ENCODE measurements at places on chromosomes 6 and 20. TPM values are rescaled to one million over a fixed set of nuclear protein-coding genes. Genes with fewer than 3 reads are reported as not detected.

The GJA1 gene
- 4.0 TPM for total RNA-seq

DNA sequence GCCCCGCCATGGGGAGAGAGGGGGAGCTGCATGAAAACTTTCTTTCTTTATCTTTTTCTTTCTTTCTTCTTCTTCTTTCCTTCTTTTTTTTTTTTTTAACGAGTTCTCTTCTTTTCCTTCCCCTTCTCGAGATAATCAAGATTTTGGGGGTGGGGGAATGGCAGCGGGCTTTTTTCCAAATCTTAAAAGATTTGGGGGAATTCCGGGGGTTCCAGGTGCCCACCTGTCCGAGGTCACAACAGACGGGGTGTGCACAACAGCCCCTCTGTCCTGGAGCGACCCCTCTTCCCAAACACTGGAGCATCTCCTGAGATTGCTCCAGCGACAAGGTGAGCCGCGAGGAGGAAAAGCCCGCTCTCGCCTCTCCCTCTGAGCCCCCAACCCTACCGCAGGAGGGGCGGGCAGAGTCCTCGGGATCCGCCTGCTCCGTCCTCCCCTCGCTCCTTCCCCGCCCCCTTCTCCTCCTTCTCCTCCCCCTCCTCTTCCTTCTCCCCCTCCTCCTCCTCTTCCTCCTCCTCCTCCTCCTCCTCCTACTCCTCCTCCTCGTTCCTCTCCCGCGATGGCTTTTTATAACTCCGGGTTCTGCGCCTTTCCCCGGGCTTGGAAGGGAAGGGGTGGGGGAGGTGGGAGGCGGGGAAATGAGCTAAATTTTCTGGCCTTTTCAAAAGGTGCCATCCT, 689 bp upstream of the KCNB1 start:
- DNase-seq, result no peak
- peaks cover 2% of the 10 kb centered on the region for H3K4me1 ChIP-seq
- H3K4me3 ChIP-seq, result peak overlapping the region; percentile 34
- no peaks in the 10 kb centered on the region for H3K36me3 ChIP-seq
- H3K27ac ChIP-seq, result peak overlapping the region; percentile 71

DNA sequence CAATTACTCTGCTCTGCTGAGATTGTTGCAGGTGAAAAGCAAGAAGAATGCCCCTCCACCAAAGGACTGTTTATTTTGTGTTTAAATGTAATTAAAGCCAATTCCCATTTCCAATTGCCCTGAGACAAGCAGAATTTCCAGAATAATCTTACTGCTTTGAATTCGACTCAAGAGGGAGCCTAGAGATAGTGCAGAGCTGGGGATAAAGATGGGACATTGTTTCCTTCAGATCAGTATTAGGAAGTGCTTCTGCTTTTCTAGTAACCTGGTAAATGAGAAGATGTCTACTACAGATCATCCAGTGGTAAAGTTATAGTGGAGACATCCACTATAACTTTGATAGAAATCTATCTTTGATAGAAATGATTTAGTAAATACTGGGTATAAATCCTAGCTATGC, 326.9 kb downstream of the UBE3D start:
- no peaks in the 10 kb centered on the region for H3K36me3 ChIP-seq
- no peak overlapping the region for H3K4me3 ChIP-seq
- DNase-seq, result no peak
- H3K27me3 ChIP-seq, result no peaks in the 10 kb centered on the region

DNA sequence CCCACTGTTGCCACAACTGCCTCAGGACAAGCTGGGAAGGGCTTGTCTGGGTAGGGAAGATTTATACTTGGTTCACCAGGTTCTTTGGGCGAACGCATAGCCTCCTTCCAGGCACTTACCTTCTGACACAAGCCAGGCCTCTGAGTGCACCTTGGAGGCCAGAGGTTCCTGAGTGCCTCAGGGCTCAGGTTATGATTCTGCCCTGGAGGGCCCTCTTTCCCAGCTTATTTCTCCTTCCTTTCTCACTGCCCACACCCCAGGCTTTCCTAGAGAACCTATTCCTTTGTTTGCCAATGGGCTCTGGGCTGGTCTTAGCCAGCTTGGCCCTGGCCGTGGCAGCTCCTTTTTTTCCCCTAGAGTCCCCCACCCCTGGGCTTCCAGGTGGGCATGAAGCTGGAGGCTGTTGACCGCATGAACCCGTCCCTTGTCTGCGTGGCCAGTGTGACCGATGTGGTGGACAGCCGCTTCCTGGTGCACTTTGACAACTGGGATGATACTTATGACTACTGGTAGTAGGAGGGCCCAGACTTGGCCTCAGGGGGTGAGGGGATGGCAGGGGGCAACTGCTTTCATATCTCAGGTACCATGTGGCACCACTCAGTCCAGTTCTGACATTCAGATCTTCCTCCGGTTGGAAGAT, 25.0 kb downstream of the L3MBTL1 start:
- no peaks in the 10 kb centered on the region for H3K36me3 ChIP-seq
- H3K27ac ChIP-seq, result no peak overlapping the region
- H3K27me3 ChIP-seq, result no peaks in the 10 kb centered on the region
- H3K4me1 ChIP-seq, result no peaks in the 10 kb centered on the region
- no peak for DNase-seq
- no peak overlapping the region for H3K4me3 ChIP-seq

- H3K27ac ChIP-seq, result no peak overlapping the region
- H3K27me3 ChIP-seq, result peaks cover 53% of the 10 kb centered on the region
- H3K36me3 ChIP-seq, result no peaks in the 10 kb centered on the region
- H3K4me1 ChIP-seq, result peaks cover 7% of the 10 kb centered on the region
- DNase-seq, result no peak
Observed at GRCh38 chr20:59600472-59600871, 3.9 kb upstream of the PHACTR3 start.

- H3K27ac ChIP-seq, result no peak overlapping the region
- no peak for DNase-seq
- H3K36me3 ChIP-seq, result no peaks in the 10 kb centered on the region
- H3K27me3 ChIP-seq, result no peaks in the 10 kb centered on the region
- no peaks in the 10 kb centered on the region for H3K4me1 ChIP-seq
- H3K4me3 ChIP-seq, result no peak overlapping the region
Observed at GRCh38 chr6:166483573-166484250, 101.0 kb upstream of the MPC1 start.

The TNXB gene
- total RNA-seq, result 84.5 TPM

The MACROD2 gene
- 33.0 TPM for total RNA-seq

The UBD gene
- 0.96 TPM for total RNA-seq

DNA sequence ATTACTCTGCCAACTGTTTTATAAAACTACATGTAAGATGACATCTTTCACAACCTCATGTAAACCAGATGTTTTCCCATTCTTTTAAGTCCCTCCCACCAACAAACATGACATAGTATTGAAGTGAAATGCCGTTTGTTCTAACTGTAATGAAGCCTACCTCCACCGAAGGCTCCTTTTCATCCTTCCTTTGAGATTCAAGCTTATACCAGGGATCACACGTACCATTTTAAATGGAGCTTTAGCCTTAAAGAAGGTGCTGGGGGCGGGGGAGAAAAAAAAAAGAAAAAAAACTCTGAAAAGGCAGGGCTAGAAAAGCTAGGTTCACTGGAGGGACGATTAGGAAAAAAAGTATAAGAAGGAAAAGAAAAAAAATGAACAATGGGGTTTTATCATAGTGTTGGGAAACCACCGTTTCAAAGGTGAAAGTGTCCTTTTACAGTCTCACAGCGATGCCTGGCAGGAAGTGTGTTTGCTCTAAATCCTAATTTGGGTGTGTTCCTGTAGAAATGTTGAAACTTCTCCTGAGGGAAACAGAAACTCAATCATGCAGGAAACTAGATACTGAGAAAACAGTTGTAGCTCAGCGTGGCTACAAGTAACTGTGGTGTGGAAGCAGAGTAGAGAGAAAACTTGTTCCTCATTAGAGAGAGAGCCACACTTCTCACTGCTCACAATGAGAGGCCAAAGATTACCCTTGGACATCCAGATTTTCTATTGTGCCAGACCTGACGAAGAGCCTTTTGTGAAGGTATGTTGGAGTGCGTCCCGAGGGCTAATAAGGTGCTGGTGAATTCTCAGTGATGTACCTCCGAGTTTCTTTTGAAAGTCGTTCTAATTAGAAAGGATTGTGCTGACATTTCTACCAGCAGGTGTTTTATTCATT, 37.6 kb upstream of the HINT3 start:
- H3K36me3 ChIP-seq, result peaks cover 11% of the 10 kb centered on the region
- no peaks in the 10 kb centered on the region for H3K27me3 ChIP-seq
- peak overlapping the region; percentile 36 for H3K4me3 ChIP-seq
- DNase-seq, result peak; percentile 58
- peaks cover 65% of the 10 kb centered on the region for H3K4me1 ChIP-seq

- DNase-seq, result no peak
- no peaks in the 10 kb centered on the region for H3K4me1 ChIP-seq
- no peaks in the 10 kb centered on the region for H3K27me3 ChIP-seq
Observed at GRCh38 chr6:72758901-72759300, 137.0 kb downstream of the KCNQ5 start.

The MAS1 gene
- total RNA-seq, result not detected

GRCh38 chr6:43923376-43924221, 153.6 kb downstream of the VEGFA start:
- H3K4me3 ChIP-seq, result no peak overlapping the region
- no peaks in the 10 kb centered on the region for H3K36me3 ChIP-seq
- no peak overlapping the region for H3K27ac ChIP-seq
- no peak for DNase-seq
- H3K27me3 ChIP-seq, result no peaks in the 10 kb centered on the region
- H3K4me1 ChIP-seq, result no peaks in the 10 kb centered on the region

The CLIC5 gene
- total RNA-seq, result 5.0 TPM

The ELOVL4 gene
- total RNA-seq, result not detected

The TPBG gene
- 23.6 TPM for total RNA-seq
